Stimulated activated CD4-positive, alpha-beta T cell treated with anti-CD3 and anti-CD28 coated beads, TNF-alpha, amount 100 ng/mL, for 24 hours (primary cell): ENCODE measurements at places on chromosomes 6 and 20.

- DNase-seq: no peak
These were observed 228.8 kb downstream of the SYNDIG1 start for GRCh38 chr20:24698189-24698588.

DNA sequence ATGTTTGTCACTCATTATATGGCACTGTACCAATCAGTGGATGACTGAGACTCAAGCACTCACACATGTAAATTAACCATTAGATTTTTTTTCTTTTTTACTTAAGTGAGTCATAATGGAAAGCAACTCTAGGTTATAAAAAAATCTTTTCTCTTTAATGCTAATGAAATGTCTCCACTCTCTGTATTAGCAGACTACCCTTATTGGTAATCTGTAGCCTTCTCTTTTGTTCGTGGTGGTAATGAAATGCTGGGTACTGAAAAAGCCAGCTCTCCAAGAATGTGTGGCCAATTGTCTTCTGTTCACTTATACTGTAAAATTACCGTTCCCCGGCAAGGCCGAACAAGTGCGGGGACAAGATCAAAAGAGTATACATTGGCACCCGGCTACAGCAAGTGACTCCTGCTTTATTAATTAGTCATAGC, 69.0 kb downstream of the AFG1L start:
- no peak for DNase-seq

GRCh38 chr20:10863337-10864060, 189.7 kb upstream of the JAG1 start:
- DNase-seq: no peak

DNA sequence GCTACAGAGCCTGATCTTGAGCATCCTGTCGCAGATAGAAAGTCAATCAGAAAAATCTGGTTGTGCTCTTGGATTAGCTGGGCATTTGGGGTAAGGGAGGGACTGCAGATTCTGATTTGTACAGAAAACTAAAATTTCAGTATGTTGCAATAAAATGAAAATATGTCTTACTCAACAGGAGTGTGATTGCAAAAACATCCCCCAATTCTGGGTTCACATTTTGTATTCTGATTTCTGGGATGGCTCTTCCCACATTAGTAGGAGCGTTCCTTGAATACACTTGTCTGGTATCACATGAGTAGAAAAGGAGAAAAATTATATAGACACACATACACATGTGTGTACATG, 40.5 kb downstream of the PANK2 start:
- DNase-seq: no peak

DNA sequence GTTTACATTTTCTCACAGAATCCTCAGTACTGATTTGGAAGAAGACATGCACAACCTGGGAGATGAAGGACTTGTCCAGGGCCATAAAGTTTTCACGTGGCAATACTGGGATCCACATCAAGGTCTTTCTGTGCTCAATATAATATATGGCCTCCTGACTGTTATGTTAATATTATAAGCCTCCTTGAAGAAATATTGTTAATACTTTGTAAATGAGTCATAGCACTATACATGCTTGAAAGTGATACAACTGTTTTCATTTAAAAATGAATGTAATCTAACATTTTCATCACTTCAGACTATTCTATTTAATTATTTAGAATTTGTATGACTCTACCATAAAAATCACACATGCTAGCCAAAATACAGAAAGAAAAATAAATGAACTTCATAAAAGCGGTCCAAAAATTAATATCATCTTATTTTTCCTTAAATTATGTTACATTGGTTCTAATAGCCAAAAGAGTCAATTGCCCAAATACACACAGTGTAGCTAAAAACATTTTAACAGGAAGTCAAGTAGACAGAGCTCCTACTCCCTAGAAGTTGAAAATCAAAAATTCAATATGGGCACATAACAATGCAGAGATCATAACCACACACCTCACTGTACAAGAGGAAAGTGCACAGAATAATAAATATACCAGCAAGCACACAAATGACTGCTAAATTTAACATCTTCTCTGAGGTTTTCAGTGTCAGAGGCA, 188.0 kb upstream of the HDDC2 start:
- no peak for DNase-seq
